Fibroblast of lung (primary cell): ENCODE measurements at places on chromosomes 16 and 17. TPM values are rescaled to one million over a fixed set of nuclear protein-coding genes. Genes with fewer than 3 reads are reported as not detected.
A peak's percentile ranks its signal among the peaks of the same experiment; 100 is the strongest.

DNA sequence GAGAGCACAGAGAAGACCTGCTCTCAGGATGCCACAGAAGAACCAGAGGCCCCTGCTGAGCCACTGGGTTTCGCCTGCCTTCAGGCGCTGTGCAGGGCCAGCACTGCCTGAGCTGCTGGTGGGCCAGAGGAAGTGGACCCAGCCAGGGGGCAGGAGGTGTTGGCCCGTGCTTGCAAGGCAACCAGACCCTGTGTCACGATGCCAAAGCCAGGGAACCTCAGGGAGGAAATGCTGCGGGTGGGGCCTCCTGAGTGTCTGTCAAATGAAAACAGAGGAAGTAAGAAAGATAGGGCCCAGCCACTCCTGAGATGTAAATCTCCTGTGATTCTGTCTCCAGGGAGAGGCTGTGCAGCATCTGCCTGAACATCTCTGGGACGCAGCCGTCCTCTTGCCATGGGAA is 58.1 kb upstream of the ADORA2B start:
- no peaks in the 10 kb centered on the region for H3K27me3 ChIP-seq
- no peak overlapping the region for H3K4me3 ChIP-seq

DNA sequence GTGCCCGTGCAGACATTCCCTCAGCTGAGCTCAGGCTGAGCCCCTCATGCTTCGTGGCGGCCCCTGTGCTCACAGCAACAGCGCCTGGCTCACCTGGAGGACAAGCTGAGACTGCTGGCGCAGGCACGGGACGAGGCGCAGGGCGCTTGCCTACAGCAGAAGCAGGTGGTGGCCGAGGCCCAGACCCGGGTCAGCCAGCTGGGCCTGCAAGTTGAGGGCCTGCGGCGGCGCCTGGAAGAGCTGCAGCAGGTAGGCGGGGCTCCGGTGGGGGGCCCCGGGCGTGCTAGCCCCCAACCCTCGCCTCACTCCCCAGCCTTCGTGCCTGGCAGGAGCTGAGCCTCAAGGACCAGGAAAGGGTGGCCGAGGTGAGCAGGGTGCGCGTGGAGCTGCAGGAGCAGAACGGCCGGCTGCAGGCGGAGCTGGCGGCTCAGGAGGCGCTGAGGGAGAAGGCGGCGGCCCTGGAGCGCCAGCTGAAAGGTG is 1.4 kb upstream of the RAC3 start:
- H3K27ac ChIP-seq = no peak overlapping the region
- no peaks in the 10 kb centered on the region for H3K36me3 ChIP-seq
- DNase-seq = no peak
- no peak overlapping the region for H3K4me3 ChIP-seq
- H3K27me3 ChIP-seq = no peaks in the 10 kb centered on the region

- H3K4me3 ChIP-seq = no peak overlapping the region
- H3K27ac ChIP-seq = no peak overlapping the region
- H3K36me3 ChIP-seq = no peaks in the 10 kb centered on the region
- H3K27me3 ChIP-seq = no peaks in the 10 kb centered on the region
- peak; percentile 53 for DNase-seq
Measured at GRCh38 chr17:44607836-44608690, 48.2 kb upstream of the MEIOC start.

DNA sequence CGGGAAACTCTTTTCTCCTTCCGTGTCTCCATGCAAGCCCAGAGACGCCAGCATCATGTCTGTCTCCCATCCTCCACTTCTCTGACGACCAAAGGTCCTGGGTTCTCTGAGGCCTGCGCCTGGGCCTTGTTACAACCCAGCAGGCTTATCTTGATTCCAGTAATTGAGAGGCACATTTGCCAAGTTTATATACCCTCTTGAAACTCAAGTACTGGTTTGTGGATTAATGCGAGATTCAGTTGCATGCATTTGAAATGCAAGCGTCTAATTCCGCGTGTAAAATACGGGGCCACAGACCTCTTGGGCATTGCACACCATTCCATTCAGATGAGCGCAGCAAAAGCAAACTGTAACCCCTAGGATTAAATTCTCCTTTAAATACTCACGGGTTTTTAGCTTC is 28.7 kb upstream of the CRISPLD2 start:
- no peak overlapping the region for H3K4me3 ChIP-seq
- DNase-seq = peak; percentile 42
- no peaks in the 10 kb centered on the region for H3K27me3 ChIP-seq
- peaks cover 7% of the 10 kb centered on the region for H3K4me1 ChIP-seq

- no peaks in the 10 kb centered on the region for H3K27me3 ChIP-seq
- no peaks in the 10 kb centered on the region for H3K36me3 ChIP-seq
- DNase-seq = peak; percentile 3
- H3K4me1 ChIP-seq = no peaks in the 10 kb centered on the region
- H3K4me3 ChIP-seq = no peak overlapping the region
Measured at GRCh38 chr16:75860326-75861053, 134.2 kb upstream of the CPHXL start.

DNA sequence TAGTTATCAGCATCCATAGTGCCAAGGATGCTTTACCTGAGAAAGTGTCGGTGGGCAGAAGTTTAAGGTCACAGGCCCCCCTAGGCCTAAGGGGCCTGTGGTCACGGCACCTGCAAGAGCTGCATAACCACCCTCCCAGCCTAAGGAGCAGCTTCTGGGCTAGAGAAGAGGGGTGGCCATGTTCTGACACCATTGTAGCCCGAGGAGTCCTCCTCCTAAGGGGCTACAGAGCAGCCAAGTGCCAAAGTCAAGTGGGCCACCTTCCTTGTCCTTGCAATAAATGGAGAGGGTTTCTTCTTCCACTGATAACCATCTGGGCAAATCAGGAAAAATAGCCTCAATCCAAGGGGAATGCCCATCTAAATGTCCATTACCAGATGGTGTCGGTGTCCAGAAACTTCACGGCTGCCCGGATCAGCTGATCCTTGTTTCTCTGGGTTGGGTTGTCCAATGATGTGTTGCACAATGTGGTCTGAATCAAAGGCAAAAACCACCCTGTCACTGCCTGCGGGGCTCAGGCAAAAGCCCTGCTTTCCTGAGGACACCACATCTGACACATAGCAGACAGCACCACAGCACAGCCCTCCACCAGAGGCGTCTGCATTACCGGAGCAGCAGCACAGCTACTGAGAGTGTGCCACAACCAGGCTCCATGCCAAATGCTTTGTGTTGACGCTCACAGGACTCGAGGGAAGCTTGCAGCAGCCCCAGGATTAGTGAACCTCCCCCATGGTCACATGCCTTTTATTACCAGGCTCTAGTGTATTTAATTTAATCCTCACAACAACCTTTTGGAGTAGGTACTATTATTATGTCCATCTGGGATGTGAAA is 12.8 kb downstream of the ATPAF2 start:
- H3K4me1 ChIP-seq = peaks cover 4% of the 10 kb centered on the region
- no peak overlapping the region for H3K4me3 ChIP-seq
- H3K27ac ChIP-seq = no peak overlapping the region
- H3K36me3 ChIP-seq = peaks cover 2% of the 10 kb centered on the region
- DNase-seq = peak; percentile 79
- no peaks in the 10 kb centered on the region for H3K27me3 ChIP-seq

DNA sequence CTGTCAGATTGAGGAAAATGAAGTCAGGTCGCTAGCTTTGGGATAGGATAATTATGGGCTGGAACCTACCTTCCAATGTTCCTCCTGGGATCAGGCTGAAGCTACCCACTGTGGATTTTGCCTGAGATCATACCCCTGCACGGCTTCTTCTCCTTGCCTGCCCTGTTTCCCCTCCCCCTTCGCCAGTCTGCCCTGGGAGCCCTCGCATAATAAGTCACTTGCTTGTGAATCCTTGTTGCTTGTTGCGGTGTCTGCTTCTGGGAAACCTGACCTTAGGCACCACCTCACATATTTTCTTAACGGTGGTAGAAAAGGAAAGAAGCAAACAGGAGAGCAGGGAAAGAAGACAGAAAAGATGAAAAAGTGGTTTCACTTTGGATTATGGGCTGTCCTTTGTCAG is 13.3 kb upstream of the PMP22 start:
- H3K36me3 ChIP-seq = no peaks in the 10 kb centered on the region
- no peak overlapping the region for H3K4me3 ChIP-seq
- DNase-seq = peak; percentile 16
- no peaks in the 10 kb centered on the region for H3K27me3 ChIP-seq
- peak overlapping the region; percentile 46 for H3K27ac ChIP-seq

DNA sequence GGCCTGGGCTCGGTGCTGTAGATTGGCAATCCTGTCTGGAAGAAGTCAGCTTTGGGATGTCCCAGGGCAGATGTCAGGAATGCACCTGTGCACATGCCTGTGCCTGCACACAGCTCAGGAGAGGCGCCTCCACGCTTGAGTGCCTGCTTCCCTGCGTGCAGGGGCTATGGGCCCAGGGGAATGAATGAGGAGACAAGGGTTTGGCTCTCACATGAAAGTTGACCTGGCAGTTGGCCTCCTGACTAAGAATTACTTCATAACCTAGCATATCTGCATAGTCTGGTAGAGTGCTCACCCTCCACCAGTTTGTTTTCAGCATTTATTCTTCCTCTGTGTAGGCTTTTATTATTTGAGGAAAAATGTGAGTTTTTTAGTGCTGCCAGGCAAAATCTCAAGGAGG is 50.0 kb downstream of the PLD6 start:
- no peaks in the 10 kb centered on the region for H3K27me3 ChIP-seq
- H3K4me3 ChIP-seq = no peak overlapping the region
- peak overlapping the region; percentile 74 for H3K27ac ChIP-seq
- peaks cover 44% of the 10 kb centered on the region for H3K36me3 ChIP-seq
- peak; percentile 59 for DNase-seq

GLG1 gene
- 97.6 and 138 TPM in 2 replicates for total RNA-seq

DNA sequence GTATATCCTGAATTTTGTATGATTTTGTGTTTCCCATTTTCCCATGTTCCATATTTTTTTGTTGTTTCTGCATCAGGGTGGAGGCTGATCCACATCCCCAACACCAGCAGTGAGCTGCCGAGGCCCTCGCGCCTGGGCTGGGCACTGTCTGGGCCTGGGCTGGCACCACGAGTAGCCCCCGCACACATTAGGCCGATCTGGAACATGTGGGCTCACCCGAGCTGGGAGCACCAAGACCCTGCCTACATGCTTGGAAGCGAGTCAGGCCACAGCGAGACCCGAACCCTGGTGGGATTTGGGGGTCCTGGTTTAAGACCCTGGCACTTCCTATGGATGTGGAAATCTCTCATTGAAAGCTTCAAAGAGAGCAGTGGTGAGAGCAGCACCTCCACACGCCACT is 8.5 kb downstream of the KCTD5 start:
- no peak overlapping the region for H3K4me3 ChIP-seq
- H3K4me1 ChIP-seq = peaks cover 12% of the 10 kb centered on the region
- H3K27me3 ChIP-seq = no peaks in the 10 kb centered on the region
- peaks cover 4% of the 10 kb centered on the region for H3K36me3 ChIP-seq

MYH2 gene
- total RNA-seq = not detected in 2 replicates

CACNA1G gene
- total RNA-seq = 0.26 and 0.99 TPM in 2 replicates

- H3K27me3 ChIP-seq = no peaks in the 10 kb centered on the region
- no peaks in the 10 kb centered on the region for H3K36me3 ChIP-seq
- H3K4me3 ChIP-seq = no peak overlapping the region
- no peak for DNase-seq
Measured at GRCh38 chr17:10051112-10051511, 146.0 kb upstream of the RCVRN start.

- no peak for DNase-seq
- H3K27me3 ChIP-seq = no peaks in the 10 kb centered on the region
- H3K27ac ChIP-seq = no peak overlapping the region
- peaks cover 6% of the 10 kb centered on the region for H3K4me1 ChIP-seq
- peaks cover 10% of the 10 kb centered on the region for H3K36me3 ChIP-seq
- H3K4me3 ChIP-seq = no peak overlapping the region
Measured at GRCh38 chr17:15231851-15232516, 33.1 kb downstream of the PMP22 start.
